ENCODE measurements at places on chromosomes 5 and 9. TPM values are rescaled to one million over a fixed set of nuclear protein-coding genes. Genes with fewer than 3 reads are reported as not detected.
A peak's percentile ranks its signal among the peaks of the same experiment; 100 is the strongest.

Gene ADRA1B
- 2.9 TPM for total RNA-seq

DNA sequence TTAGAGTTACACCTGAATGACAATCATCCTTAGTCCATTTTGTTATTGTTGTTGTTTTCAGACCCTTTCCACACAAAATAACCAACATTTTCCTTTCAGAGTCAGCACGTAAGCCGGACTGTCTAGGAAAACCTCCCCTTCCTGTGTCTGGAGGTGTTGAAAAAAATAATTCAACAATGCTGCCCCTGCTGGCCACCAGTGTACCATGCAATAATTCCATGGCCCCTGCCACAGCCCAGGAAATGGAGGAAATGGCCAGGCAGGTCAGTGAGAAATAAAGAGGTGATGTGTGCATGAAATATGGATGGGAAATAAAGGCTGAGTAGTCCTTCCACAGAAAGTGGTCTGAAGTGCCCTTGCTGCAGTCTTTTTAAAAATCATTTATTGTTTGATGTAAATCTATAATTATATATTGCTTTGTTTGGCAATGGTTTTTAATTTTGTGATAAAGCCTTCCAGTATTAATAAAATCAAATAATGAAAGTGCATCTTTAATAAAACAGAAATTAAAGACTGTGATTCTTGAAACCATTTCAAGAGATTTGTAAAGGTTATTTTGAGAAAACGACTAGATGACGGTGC, 152.8 kb upstream of the PAPPA start:
- DNase-seq = peak; percentile 32
- no peak overlapping the region for H3K27ac ChIP-seq
- H3K4me1 ChIP-seq = no peaks in the 10 kb centered on the region
- no peaks in the 10 kb centered on the region for H3K27me3 ChIP-seq

- H3K4me1 ChIP-seq = no peaks in the 10 kb centered on the region
- no peaks in the 10 kb centered on the region for H3K36me3 ChIP-seq
- peak; percentile 52 for DNase-seq
- no peak overlapping the region for H3K27ac ChIP-seq
- no peak overlapping the region for H3K4me3 ChIP-seq
Observed at GRCh38 chr9:12425878-12426864, 267.0 kb upstream of the TYRP1 start.

- peaks cover 1% of the 10 kb centered on the region for H3K4me1 ChIP-seq
- no peak overlapping the region for H3K27ac ChIP-seq
- no peaks in the 10 kb centered on the region for H3K27me3 ChIP-seq
- H3K4me3 ChIP-seq = no peak overlapping the region
- DNase-seq = no peak
Observed at GRCh38 chr5:74432216-74432615, 208.3 kb downstream of the ENC1 start.

DNA sequence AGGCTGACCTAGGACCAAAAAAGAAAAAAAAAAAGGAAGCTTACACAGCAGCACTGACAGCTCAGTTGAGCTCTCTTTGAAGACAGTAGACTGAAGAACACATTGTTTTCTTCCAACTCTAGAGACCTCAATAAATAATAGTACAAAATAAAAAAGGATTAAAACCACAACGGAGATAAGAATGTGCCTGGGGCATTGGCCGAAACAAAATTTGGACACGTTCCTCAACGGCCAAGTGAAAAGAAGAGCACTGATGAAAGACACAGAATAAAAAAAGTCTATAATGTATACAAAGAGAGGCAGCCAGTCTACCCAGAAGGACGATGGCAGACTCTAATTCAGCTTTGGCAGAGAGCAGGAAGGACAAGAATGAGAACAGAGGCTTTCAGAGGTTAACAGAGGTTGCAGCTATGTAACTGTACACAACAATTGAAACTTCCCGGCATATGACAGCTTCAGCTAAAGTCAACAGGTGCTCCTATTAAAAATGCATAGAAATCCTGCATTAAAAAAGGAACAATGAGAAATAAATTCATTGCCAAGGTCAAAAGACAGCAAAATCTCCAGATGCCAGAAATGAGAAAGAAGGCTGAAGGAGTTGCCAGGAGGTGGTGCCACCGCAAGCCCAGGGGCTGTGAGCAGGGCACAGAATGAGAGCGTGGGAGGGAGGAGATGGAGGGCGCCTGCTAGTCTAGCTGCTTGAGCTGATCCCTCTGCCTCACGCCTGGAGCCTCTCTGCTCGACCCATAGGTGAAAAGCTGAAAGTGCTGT, 113.9 kb downstream of the DCP2 start:
- no peaks in the 10 kb centered on the region for H3K36me3 ChIP-seq
- peaks cover 47% of the 10 kb centered on the region for H3K4me1 ChIP-seq
- H3K4me3 ChIP-seq = no peak overlapping the region
- H3K27me3 ChIP-seq = no peaks in the 10 kb centered on the region

- peak; percentile 87 for DNase-seq
- no peaks in the 10 kb centered on the region for H3K27me3 ChIP-seq
- H3K36me3 ChIP-seq = no peaks in the 10 kb centered on the region
Observed at GRCh38 chr5:64210866-64211265, 45.2 kb downstream of the RNF180 start.

Gene PCDHB6
- 2.1 TPM for total RNA-seq

GRCh38 chr9:72334658-72335337, 30.2 kb downstream of the ZFAND5 start:
- H3K27me3 ChIP-seq = no peaks in the 10 kb centered on the region
- no peak for DNase-seq
- no peaks in the 10 kb centered on the region for H3K4me1 ChIP-seq
- H3K4me3 ChIP-seq = no peak overlapping the region
- H3K36me3 ChIP-seq = no peaks in the 10 kb centered on the region

Gene PCDHB7
- 1.1 TPM for total RNA-seq

Gene PRUNE2
- 14.4 TPM for total RNA-seq

GRCh38 chr9:8331507-8332330, 532.1 kb upstream of the DMAC1 start:
- DNase-seq = no peak
- no peak overlapping the region for H3K4me3 ChIP-seq
- H3K36me3 ChIP-seq = peaks cover 16% of the 10 kb centered on the region
- H3K27me3 ChIP-seq = no peaks in the 10 kb centered on the region

- H3K4me1 ChIP-seq = peaks cover 3% of the 10 kb centered on the region
- DNase-seq = no peak
- H3K36me3 ChIP-seq = no peaks in the 10 kb centered on the region
- H3K27ac ChIP-seq = no peak overlapping the region
- peaks cover 17% of the 10 kb centered on the region for H3K27me3 ChIP-seq
Observed at GRCh38 chr5:144356489-144356888, 185.8 kb downstream of the KCTD16 start.

- H3K4me1 ChIP-seq = peaks cover 3% of the 10 kb centered on the region
- no peak overlapping the region for H3K27ac ChIP-seq
- no peaks in the 10 kb centered on the region for H3K27me3 ChIP-seq
- no peak for DNase-seq
- no peak overlapping the region for H3K4me3 ChIP-seq
- no peaks in the 10 kb centered on the region for H3K36me3 ChIP-seq
Observed at GRCh38 chr5:5424736-5425135, 2.3 kb downstream of the ICE1 start.

DNA sequence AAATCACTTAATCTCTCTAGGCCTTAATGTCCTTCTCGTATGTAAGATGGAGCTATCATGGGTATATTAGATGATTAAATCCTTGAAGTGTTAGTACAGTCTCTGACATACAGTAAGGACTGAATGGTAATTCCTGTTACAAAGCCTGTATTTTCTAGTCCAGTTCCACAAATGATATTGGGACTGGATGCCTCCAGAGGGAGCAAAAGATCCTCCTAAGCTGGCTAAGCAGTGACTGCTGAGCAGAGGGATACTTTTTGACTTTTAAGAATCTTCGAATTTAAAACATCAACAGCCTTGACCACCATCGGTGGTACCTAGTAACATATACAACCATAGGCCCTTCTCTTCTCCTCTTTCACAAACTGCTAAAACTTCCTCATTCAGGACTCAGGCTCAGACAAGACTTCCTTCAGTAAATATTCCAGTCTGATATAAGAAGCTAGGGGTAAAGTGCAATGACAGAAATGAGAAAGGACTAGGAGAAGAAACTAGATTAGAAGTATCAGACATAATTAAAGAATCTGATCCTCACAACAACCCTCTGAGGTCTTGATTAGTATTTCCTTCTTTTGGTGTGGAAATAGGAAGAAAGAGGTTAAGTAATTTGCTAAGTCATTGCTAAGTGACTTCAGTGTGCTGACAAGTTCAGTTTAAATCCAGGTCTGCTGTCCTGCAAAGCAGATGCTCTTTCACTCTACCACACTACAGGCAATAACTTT, 13.9 kb downstream of the PTAR1 start:
- peak; percentile 42 for DNase-seq
- no peak overlapping the region for H3K27ac ChIP-seq
- peaks cover 7% of the 10 kb centered on the region for H3K36me3 ChIP-seq
- no peak overlapping the region for H3K4me3 ChIP-seq

DNA sequence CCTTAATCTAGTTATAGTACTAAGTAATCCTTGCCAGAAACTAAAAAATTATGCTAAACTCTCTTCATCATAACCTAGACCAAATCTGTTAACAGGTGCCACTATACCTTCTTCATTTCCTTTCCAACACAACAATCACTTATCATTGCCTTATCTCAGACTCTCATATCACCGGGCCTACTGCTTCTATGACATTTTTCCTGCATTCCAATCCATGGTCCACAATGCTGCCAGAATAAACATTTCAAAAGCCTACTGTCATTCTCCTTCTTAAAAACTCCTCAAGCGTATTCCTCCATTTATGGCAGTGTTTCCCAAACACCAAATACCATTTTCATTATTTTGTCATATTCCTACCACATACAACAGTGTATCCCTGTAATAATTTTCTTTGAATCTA, 6.5 kb downstream of the PPP6C start:
- H3K36me3 ChIP-seq = no peaks in the 10 kb centered on the region
- peaks cover 6% of the 10 kb centered on the region for H3K4me1 ChIP-seq
- H3K27me3 ChIP-seq = no peaks in the 10 kb centered on the region
- no peak for DNase-seq
- peak overlapping the region; percentile 58 for H3K27ac ChIP-seq

GRCh38 chr5:64722588-64722987, 32.3 kb downstream of the SHISAL2B start:
- H3K27me3 ChIP-seq = no peaks in the 10 kb centered on the region
- H3K27ac ChIP-seq = no peak overlapping the region
- no peaks in the 10 kb centered on the region for H3K4me1 ChIP-seq

GRCh38 chr5:171387970-171388815, 544 bp downstream of the NPM1 start:
- peak; percentile 79 for DNase-seq
- H3K4me3 ChIP-seq = peak overlapping the region; percentile 95
- H3K27ac ChIP-seq = peak overlapping the region; percentile 97
- H3K4me1 ChIP-seq = peaks cover 26% of the 10 kb centered on the region

DNA sequence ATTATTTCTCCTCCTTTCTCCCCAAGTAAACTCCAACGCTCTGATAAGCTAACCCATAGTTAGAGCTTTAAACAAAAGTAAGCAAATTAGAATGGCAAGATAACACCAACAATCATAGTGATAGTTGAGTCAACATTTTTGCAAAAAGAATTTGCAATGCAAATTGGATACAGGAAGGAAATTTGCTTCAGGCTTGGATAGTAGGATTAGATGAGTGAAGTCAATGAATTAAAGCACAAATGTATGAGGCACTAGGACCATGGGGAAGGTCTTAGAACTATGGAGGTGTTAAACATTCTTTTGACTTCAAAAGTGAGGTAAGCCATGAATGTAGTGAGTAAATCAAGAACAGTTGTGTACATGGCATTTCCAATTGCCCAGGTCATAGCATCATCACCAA, 289.8 kb upstream of the GRAMD2B start:
- H3K27ac ChIP-seq = no peak overlapping the region
- peaks cover 4% of the 10 kb centered on the region for H3K4me1 ChIP-seq
- no peak for DNase-seq
- H3K4me3 ChIP-seq = no peak overlapping the region
- no peaks in the 10 kb centered on the region for H3K27me3 ChIP-seq

DNA sequence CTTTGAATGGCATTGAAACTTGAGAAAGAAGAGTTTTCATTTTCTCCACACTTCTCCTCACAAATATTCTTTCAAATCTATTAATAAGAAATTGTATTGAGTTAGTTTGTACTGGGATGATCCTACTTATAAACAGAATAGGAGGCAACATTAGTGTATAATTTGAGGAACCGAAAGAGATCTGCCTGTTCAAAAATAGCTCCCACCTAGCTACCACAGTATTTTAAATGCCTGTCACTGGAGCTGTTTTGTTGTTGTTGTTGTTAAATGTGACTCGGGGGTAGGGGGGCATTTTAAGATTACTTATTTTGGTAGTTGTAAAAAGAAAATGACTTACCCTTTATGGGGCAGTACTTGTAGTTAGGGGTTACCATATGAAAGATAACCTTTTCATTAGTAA, 20.1 kb upstream of the HAPLN1 start:
- no peak for DNase-seq
- H3K4me1 ChIP-seq = no peaks in the 10 kb centered on the region
- H3K27me3 ChIP-seq = no peaks in the 10 kb centered on the region
- no peaks in the 10 kb centered on the region for H3K36me3 ChIP-seq

- H3K36me3 ChIP-seq = no peaks in the 10 kb centered on the region
- no peak for DNase-seq
- no peak overlapping the region for H3K27ac ChIP-seq
- no peaks in the 10 kb centered on the region for H3K27me3 ChIP-seq
- H3K4me1 ChIP-seq = no peaks in the 10 kb centered on the region
- H3K4me3 ChIP-seq = no peak overlapping the region
Observed at GRCh38 chr5:59503220-59503619, 390.3 kb downstream of the PDE4D start.

Gene ARL14EPL
- not detected for total RNA-seq

Gene PCDHA11
- 9.9 TPM for total RNA-seq

- no peaks in the 10 kb centered on the region for H3K36me3 ChIP-seq
- peak; percentile 64 for DNase-seq
- H3K27ac ChIP-seq = no peak overlapping the region
- H3K4me3 ChIP-seq = no peak overlapping the region
Observed at GRCh38 chr9:124032247-124032646, 20.7 kb downstream of the LHX2 start.

Gene FSTL4
- 0.06 TPM for total RNA-seq
